ENCODE measurements at places on chromosomes 11 and 22.
A peak's percentile ranks its signal among the peaks of the same experiment; 100 is the strongest.

DNA sequence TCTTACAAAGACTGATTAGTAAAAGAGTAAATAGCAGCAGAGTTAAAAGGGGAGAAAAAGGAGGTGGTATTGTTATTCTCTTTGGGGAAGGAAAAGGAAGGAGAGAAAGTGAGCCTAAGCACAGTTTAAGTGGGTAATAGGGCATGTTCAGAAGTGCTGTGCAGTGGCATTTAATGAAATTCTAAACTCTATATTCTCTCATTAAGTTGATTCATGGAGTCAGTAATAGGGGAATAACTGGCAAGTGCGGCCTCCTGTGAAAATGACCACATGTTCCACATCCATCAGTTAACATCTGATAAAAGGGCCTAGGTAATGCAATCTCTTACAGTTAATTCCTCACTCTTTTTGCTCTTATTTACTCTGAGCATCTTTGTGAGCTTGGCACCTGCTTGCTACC, 516.7 kb downstream of the JRKL start:
- DNase-seq, result no peak

- no peak for DNase-seq
Observed at GRCh38 chr11:134764966-134765365, 352.9 kb upstream of the B3GAT1 start.

DNA sequence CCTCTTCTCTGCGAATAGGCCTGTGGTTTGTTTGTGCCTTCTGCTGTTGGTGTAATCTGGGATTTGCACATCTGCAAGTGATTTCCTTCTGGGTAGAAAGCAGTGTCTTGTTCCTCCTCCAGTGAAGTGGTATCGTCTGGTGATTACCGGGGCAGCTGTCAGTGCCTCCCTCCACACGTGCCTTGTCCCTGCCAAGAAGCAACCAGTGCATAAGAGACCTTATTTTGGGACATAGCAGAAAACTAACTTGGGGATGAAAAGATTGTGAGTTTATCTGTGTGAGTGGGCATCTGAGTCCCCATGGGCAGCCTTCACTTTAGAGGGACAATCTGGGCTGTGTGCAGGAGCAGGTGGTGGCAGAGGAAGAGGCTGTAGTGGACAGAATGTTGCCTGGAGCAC, 71.5 kb upstream of the SORL1-AS1 start:
- DNase-seq, result no peak

DNA sequence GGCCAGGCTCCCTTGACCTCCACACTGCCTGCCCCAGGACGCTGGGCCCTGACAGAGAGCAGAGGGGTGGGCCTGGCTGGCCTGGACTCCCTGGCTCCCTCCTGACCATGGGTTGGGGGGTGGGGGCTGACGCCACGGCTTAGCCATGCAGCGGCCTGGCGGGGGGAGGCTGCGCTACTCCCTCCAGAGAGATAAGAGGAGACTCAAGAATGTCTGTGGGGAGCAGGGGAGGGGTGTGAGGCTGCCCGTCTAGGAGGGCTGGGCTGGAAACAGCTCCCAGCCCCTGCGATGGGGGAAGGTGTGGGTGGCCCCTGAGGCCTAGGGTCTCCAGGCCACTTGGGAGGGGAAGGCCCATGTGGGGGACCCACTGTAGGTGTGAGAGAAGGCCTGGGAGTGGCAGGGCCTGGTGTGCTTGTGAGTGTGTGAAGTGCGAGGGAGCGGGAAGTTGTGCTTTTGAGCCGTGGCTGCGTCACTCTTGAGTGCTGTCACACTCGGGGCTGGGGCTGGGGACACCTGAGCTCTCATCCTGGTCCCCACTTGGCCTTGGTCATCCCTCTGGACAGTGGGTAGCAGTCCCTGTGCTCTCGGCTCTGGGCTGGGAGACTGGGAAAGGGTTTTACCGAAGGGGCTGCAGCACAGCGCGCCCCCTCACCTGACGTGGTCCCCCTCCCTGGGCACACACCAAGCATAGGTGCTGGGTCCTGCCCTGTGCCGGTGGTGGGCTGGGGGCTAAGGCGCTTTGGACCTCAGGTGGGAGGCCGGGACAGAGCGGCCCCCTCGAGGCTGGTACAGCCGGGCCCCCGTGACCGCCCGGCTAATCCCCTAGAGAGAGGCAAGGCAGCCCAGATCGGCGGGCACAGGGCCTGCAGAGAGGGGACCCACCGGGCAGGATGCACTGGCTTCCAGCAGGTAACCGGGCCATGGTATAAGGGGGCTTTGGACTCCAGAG, 2.4 kb downstream of the MYRF start:
- DNase-seq, result no peak

DNA sequence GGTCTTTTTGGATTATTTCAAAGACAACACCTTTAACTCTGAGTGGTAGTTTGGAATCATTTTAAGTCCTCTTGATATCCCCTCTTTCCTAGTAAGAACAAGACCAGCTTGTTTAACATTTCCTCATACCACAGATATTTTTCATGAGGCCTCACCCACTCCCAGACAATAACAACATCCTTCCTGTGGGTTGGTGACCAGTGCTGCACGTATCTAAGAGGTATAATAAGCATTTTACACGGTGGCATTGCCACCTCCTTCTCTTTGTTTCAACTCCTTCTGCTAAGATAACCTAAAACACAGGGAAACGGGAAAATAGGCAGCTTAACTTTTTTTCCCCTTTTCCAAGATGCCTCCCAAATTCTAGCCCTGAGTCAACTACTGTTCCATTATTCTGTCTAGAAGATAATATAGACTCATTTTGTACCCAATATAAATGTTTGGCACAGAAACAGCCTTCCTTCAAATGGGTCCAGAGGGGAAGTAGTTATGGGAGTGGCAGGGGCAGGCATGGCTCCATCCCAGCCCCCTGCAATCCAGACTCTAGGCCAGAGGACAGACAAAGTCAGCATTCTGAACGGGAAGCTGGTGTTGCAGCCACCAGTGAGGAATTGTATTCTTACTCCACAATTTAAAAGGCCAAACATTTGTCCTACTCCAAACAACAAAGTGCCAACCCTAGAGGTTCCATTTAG, 28.5 kb downstream of the MAML2 start:
- DNase-seq, result no peak

DNA sequence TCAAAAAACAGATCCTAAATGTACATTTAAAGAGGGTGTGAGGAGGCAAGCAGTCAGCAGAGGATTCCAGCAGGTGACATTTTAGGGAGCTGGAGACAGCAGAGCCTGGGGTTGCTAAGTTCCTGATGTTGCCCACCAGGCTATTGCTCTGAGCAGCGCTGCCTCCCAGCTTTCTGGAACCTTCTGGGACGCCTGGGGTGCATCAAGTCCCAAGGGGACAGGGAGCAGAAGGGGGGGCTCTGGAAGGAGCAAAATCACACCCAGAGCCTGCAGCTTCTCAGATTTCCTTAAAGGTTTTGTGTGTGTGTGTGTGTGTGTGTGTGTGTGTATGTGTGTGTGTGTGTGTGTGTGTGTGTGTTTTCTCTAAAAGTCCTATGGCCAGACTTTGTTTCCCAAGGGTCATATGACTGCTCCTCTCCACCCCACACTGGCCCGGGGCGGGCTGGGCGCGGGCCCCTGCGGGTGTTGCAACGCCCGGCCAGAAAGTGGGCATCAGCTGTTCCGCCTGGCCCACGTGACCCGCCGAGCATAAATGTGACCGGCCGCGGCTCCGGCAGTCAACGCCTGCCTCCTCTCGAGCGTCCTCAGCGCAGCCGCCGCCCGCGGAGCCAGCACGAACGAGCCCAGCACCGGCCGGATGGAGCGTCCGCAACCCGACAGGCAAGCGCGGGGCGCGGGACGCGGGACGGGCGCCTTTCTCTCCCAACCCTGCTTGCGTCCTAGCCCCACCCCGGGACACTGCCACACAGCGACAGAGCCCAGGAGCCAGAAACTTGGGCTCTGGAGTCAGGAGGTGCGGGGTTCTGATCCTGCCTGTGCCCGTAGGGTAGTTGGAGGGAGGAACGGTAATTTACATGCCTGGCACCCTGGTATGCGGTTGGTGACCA, at the start of gene HMOX1:
TSS of gene HMOX1 (plus strand) at position 560 of the 887 bp plus-strand sequence. CDS start at position 638, 78 bp downstream.
- peak; percentile 59 for DNase-seq

DNA sequence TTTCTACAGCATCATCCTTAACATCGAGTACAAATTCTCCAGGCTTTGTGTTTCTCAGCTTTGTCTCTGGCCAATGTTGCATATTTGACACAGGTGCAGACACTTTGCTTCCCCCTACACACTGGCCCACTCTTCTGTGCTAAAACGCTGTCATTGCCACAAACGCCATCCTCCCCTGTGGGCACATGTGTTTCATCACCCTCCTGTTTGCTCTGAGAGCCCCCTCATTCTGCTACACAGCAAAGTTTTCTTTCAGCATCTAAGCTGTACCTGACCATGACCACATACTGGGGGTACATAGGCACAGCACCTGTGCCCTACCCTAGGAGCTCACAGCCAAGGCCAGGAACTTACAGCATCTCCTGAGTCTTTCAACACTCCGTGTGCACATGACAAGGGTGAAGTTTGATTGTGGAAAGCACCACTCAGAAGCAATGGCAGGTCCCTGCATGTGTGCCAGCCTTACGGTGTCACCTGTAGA, 7.9 kb upstream of the IGLL5 start:
- no peak for DNase-seq

GRCh38 chr11:77470504-77470903, 3.4 kb downstream of the PAK1 start:
- DNase-seq, result no peak

- DNase-seq, result no peak
Observed at GRCh38 chr22:35375526-35375925, 5.4 kb upstream of the HMOX1 start.

GRCh38 chr22:48337957-48338792, 1489.5 kb downstream of the BRD1 start:
- no peak for DNase-seq

DNA sequence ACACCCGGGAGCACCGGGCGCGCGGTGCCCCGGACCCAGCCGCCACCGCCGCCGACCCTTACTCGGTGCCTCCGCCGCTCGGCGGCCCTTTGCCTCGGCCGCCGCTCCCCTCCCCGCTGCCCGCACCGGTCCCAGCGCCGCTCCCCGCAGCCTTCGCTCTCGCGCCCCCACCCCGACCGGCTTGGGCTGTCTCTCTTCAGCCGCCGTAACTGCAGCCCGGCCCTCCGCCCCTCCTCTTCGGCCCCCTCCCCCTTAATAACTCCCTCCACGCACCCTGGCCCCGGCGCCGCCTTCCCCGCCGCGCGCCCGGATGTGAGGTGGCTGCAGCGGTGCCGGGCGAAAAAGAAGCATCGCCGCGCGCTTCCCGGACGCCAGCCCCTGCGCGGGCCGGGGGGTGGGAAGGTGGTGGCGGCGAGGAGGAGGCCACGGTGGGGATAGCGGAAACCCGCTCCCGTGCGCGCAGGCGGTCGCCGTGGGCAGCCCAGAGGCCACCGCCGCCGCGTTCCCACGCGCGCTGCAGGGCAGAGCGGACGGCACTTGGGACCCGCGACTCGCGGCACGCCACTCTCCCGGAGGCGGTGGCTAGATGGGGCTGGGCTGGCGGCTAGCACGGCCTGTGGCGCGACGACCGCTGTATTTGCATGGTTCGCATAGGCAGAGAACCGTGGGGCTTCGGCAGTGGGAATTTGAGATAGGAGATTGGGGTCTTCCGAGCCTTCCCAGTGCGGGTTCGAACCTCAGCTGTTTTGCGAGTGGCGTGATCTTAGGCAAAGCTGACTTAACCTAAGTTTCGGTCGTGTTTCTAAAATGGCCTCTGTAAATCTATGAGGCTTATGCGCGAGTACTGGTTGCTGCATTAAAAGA, at the start of gene EIF4ENIF1:
TSS of gene EIF4ENIF1 (minus strand) at position 211 of the 864 bp plus-strand sequence. CDS start 1,124 bp downstream, outside the sequence.
- no peak for DNase-seq

DNA sequence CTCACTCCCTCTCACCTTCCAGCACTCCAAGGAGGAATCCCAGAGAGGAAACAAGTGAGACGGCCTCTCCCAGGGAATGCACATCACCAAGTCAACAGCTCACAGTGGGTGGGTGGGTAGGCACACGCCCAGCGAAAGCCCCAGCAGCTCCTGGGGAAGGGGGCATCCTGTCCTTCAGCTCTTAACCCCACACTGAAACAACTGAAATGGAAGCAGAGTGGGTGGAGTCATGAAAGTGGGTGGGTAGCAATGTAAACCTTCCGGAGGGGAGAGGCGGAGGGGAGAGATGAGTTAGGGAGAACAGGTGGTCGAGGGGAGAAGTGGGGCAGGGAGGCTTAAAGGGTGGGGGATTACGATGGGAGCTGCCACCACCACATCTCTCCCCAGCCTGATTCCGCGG, 5.4 kb downstream of the MCHR1 start:
- DNase-seq, result no peak

- DNase-seq, result no peak
Observed at GRCh38 chr11:11743216-11743615, 98.6 kb upstream of the USP47 start.

DNA sequence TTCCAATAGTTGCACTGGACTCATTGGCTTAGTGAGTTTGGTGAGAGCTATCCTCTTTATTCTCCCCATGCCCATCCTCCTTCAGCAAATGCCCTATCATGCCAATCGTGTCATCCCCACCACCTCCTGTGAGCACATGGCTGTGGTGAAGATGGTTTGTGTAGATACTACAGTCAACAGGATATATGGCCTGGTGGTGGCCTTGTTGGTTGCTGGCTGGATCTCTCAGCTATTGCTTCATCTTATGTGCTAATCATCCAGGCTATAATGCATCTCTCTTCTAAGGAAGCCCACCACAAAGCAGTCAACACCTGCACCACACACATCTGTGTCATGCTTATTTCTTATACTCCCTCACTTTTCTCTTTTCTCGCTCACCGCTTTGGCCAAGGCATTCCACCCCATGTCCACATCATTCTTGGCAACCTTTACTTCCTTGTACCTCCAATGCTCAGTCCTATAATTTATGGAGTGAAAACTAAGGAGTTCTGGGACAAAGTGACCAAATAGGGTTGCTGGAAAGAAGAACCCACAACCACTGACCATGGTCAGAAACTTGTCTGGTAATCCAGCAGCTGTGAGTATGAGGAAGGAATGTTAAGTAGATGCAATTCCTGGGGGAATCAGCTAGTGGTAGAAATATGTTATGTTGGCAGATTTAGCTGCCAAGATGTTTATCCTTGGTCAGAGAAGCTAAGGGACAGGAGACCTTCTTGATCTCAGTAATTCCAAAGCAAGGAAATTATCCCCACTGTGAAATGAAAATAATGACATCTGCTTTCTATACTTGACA, 16.3 kb upstream of the OR56B1 start:
- no peak for DNase-seq

DNA sequence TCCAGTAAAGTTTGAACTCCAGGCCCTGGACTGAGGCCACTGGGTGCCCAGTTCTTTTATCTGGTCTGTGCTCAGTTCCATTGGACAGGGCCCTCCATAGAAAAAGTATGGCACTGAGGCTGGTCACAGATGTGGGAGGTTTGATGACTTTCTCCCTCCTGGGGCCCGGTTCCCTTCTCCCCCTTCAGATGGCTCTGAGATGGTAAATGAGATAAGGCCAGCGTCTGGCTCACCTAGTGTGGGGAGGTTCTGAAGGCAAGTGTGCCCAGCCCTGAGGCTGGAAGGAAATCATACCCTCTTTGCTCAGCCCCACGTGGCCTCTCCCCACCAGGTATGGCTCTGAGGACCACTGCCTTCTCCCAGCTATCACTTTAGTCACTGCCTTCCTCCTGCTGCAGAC, 1.5 kb upstream of the CLDN5 start:
- DNase-seq, result no peak

DNA sequence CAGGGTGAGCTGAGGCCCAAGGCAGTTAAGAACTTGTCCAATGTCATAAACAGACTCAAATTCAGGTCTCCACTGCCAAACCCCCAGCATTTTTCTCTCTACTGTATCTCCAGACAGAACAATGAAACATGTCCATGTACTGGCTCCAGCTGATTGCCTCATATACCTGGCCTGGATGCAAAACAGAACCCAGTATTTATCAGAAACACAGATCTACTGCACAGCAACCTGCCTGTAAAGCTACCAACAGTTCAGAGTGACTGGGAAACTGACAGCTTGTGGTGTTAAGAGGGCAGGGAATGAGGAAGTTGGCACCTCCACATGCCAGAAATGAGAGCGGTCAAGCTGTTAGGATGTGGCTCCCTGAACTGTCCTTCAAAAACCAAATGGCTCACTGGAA, 41.6 kb downstream of the C11orf71 start:
- DNase-seq, result no peak
